ENCODE measurements at places on chromosomes 7 and 10.

DNA sequence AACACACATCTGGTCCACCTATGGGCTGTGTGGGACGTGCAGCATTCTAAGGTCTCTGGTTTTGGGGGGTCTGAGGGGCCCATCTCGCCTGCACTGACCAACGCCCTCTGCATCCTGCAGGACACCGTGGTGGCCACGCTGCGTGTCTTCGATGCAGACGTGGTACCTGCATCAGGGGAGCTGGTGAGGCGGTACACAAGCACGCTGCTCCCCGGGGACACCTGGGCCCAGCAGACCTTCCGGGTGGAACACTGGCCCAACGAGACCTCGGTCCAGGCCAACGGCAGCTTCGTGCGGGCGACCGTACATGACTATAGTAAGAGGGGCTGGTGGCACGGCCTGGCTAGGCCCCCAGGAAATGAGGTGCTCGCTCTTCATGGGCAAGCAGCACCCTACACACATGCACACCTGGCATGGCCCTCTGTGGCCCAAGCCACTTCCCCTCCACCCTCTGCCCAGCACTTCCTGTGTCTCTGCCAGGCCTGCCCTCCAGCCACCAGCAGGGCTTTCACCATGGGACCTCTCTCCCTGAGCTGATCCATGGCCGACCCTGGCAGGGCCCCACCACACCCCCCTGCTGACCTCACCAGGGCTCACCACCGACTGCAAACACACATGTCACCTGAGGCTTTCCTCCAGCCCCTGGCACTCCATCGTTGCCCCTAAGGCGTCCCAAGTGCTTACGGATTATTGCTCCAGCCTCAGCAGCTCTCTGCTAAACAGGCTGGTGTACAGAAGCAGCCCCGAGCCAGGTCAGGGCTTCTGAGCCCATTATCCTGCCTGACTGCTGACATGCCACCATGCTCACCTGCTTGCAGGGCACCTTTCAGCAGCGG is 29.6 kb downstream of the RET start:
- no peak for DNase-seq

- DNase-seq = no peak
Measured at GRCh38 chr7:109930049-109930448, 1160.9 kb upstream of the LRRN3 start.

DNA sequence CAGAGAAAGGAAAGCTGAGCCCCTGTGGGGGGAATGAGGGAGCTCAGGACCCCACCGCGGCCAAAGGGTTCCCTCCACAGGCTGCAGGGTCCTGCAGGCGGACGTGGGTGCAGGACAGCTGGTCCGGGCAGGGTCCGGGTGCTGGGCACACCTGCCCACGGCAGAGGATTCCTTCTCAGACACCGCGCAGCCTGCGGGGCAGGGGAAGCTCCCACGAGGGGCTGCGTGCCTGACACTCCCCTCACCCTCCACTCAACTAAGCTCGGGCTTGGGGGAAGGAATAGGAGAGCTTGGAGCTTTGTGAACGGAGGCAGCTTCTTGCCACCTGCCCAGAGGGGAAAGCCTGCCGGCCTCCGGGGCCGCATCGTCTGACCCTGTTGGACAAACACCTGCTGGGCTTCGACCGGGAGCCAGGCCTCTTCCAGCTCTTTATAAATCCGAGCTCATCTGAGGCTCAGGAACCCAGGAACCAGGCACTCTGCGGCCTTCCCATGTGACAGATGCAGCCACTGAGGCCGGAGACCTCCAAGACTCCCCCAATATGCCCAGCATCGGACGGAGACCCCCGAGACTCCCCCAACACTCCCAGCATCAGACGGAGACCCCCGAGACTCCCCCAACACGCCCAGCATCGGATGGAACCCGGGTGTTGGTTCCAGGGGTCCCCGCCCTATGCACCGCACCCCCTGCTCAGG is 97.3 kb downstream of the PDGFA start:
- DNase-seq = peak; percentile 57

DNA sequence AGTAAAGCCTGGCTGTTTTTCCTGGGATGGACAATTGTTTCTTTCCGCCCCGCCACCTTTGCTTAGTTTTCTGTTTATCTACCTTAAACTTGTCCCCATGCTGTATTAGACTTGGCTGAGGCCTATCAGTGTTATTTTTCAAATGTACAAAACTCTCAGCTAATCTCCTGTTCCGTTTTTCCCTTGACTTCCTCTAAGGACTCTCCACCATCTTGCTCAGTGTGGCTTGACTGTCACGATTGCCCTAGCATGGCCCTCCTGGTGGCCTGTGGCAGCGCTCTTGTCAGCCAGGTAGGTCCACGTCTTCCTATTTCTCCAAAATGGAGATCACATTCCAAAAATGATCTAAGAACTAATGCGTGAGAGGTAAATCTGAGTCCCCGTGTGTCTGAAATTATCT is 36.7 kb downstream of the BAIAP2L1 start:
- DNase-seq = no peak

DNA sequence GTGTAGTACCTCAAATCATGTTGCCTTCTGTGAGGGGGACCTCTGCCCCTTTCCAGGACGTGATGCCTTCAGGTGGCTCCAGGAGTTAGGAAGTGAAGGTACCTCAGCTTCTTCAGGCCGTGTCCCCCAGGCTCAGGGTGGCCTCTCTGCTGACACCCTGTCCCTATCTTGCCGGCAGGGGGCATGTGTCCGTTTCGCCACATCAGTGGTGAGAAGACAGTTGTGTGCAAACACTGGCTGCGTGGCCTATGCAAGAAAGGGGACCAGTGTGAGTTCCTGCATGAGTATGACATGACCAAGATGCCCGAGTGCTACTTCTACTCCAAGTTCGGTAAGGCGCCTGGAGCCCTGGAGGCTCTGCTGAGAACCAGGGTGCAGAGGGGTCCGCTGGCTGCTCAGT is 9.2 kb downstream of the CPSF4 start:
- DNase-seq = no peak

DNA sequence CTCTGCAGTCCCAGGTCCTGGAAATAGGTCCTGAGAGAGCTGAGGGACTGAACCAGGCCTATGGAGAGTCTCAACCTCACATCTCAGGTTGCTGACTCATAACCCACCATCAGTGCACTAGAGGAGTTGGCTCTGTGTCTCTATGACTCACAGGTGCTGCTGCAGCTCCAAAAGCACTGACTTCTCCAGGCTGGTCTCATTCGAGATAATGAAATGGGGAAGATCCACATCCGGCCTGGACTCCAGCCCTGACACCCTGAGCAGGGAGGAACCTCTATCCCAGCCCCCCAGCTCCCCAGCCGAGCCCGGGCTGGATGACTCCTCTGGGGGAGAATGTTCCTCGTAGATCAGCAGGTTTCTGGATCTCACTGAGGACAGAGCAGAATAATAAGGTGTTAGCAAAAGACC is 35.5 kb upstream of the DGKI start:
- DNase-seq = no peak

GRCh38 chr7:115224922-115225321 is 303.0 kb downstream of the MDFIC start:
- no peak for DNase-seq

DNA sequence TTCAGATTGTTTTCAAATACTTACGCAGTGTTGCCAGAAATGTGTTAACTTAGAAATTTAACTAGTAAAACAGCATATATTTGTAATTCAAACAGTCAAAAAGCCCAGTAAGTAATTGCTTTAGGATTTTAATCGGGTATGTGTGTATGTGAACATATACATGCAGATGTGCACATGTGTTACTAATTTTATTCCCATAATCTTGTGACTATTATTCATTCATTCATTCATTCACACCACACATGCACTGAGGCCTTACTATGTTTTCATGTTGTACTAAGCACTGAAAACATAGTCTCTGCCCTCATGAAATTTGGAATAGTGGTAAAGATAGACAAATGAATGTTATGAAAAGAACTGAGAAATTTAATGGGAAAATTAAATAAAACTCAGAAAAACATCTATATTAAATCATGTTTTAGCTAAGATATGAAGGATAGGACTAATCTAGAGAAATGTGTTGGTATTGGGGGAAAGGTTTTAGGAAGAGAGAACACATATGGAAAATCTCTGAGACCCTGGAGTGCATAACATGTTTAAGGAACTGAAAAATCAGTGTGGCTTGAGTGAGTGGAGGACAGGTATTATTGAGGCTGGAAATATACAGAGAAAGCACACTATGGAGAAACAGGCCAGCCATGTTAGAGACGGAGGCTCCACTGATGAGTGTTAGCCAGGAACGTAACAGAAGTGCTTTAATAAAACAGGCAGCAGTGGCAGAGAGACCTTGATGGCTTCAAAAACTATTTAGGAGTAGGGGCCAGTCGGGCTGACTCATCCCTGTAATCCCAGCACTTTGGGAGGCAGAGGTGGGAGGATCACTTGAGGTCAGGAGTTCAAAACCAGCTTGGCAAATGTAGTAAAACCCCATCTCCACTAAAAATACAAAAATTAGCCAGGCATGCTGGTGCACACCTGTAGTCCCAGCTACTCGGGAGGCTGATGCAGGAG is 80.3 kb downstream of the HDAC9 start:
- no peak for DNase-seq

DNA sequence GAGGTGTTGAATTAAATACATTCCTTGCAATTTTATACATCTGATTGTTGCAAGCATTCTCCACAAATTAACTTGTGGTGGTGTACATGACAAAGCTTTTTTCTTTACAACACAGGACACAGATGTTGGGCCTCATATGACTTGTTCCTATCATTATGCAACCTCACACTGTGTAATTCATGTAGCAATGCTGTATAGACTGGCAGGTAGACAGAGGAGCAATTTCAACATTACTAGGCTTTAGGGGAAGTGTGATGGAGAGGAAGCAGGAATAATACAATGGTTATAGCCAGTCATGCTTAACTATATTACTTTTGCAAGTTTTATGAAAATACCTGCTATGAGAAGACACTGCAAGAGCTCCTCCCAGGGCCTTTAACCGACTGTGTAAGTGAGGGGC is 832.1 kb downstream of the CNTNAP2 start:
- no peak for DNase-seq
